Dermis blood vessel endothelial cell (primary cell): ENCODE measurements at places on chromosomes 7 and 10.

- DNase-seq, result no peak
Observed at GRCh38 chr10:117268258-117268657, 27.3 kb downstream of the SLC18A2 start.

- DNase-seq, result no peak
Observed at GRCh38 chr7:37728747-37729146, 45.2 kb downstream of the GPR141 start.

DNA sequence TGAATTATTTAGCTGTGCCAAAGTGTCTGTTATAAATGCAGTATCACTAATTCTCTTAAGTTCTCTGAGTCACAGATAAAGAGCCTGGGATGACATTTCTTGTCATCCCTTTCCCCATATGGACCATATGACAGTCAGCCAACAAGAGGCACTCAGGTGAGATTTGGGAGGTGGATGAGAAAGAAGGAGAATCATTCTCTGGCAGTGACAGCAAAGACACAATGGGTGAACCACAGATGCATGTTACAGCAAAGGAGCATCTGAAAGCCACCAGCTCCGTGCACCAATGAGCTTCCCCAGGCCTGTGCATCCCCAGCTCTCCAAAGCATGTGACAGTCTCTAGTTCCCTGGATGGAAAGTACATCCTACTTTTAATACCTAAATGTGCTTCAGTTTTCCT is 10.8 kb downstream of the GIMAP6 start:
- DNase-seq, result no peak

GRCh38 chr7:23216021-23216420 is 30.6 kb upstream of the GPNMB start:
- DNase-seq, result no peak

DNA sequence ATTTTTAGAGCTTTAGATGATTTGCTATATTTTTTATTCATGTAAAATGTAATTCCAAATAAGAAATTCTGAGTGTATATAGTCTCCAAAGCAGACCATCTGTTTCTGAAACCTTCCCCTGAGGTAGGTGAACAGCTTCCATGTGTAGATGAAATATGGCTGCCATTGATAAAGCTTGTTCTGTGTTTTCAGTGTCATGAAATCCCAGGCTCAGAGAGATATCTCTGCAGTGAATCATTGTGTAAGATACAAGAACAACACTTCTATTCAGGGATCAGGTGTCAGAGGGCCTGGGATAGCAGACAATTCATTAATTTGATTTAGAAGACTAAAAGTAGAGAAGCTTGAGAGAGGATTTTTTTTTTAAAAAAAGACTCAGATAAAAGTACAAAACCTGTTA is 29.1 kb downstream of the ACTA2 start:
- DNase-seq, result no peak

- no peak for DNase-seq
Observed at GRCh38 chr7:66642186-66642585, 13.5 kb downstream of the KCTD7 start.

GRCh38 chr7:114628362-114628761 is 213.7 kb downstream of the FOXP2 start:
- DNase-seq, result no peak

- no peak for DNase-seq
Observed at GRCh38 chr7:70886547-70886946, 245.4 kb upstream of the GALNT17 start.

DNA sequence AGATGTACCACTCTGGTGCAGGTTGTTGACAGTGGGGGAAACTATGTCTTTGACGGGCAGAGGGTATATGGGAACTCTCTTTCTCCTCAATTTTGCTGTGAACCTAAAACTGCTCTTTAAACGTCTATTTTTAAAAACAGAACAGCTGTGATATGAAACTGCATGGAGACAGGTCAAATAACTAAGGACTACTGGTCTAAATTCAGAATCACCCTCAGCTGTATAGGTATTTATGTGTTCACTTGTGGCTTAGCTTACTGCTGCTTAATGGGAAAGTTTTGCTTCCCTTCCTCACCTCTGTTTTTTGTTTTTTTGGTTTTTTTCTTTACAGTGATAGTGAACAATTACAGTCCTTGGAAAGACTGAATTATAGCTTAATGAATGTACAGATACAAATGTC is 86.9 kb upstream of the STRIP2 start:
- no peak for DNase-seq

GRCh38 chr7:80968606-80969005 is 49.8 kb upstream of the SEMA3C start:
- no peak for DNase-seq

DNA sequence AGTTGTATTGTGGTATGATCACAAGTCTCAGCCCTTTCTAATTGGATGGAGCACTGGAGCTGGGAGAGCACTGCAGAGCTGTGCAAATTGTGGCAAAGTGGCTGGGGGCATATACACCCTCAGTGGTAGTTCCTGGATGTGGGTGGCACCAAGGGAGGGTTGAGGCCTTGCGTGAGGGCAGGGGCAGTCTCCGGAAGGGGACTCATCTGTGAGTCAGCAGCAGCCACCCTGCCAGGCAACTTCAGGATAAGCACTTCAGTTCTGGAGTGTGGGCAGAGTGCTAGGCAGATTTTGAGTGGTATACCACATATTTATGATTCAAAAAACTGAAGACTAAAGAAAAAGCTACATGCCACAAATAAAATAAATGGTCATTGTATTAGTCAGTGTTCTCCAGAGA is 210.5 kb downstream of the ETV1 start:
- DNase-seq, result peak; percentile 40

DNA sequence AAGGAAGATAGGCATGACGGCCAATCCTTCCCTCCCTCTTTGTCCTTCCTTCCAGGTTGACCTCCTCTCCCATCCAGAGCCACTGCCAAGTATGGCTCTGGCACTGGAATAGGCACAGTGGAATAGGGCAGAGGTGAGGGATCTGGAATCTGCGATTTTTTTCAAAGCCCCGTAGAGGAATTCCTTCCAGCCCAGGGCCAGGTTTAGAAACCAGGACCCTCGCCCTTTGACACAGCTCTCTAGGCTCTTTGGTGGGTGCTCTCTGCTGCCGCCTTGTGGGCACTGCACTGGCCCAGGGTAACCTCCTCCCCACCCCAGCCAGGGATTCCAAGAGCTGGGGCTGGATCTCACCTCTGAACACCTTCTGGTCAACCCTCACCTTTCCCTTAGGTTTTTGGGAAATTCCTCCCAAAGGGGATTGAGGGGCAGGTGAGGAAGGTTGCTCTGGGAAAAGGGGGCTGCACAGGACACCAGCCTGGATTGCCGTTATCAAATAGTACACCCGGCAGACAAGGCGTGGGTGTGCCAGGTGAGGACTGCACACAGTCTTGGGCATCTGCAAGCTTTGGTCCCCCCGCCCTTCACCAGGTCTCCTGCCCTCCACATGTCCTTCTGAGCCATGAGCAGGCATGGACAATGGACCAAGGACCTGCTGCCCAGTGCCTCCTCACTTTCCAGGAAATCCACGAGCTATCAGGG is 22.8 kb downstream of the C10orf105 start:
- DNase-seq, result peak; percentile 63

- DNase-seq, result peak; percentile 42
Observed at GRCh38 chr10:101444058-101444898, 90.3 kb downstream of the BTRC start.

GRCh38 chr10:20110125-20111100 is 294.2 kb downstream of the PLXDC2 start:
- DNase-seq, result no peak

DNA sequence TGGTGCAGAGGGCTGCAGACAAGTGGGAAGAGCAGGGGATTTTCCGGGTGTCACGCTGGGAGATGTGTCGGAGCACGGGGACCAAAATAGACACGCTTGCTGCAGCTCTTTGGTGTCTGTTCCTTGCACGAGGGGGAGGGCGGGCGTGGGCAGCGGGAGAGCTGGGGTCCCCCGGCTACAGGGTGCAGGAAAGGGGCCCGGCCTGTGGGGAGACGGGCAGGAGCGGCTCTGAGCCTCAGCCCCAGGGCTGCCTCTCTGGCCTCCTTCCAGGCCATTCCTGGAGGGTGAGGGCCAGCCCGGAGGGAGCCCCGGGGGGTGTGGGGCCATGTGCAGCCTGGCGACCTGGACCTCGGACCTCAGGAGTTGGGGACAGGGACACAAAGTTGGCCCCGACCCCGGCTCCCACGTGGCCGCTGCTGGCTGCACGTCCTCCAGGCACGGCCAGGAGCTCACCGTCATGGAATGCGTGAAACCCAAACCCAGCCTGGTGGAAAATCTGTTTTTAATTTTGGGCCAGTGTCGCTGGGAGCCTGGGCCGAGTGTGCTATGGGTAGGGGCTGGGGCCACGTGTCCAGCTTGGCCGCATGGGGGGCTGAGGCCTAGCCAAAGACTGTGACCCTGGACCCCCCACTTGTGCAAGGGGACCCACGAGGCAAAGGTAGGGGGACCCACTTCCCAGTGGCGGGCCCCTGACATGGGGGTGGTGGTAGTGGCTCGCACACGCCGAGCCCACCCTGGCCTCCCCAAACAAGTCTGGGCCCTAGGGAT is 6.6 kb downstream of the TTYH3 start:
- DNase-seq, result no peak

- no peak for DNase-seq
Observed at GRCh38 chr10:73867126-73867807, 7.1 kb downstream of the CAMK2G start.

DNA sequence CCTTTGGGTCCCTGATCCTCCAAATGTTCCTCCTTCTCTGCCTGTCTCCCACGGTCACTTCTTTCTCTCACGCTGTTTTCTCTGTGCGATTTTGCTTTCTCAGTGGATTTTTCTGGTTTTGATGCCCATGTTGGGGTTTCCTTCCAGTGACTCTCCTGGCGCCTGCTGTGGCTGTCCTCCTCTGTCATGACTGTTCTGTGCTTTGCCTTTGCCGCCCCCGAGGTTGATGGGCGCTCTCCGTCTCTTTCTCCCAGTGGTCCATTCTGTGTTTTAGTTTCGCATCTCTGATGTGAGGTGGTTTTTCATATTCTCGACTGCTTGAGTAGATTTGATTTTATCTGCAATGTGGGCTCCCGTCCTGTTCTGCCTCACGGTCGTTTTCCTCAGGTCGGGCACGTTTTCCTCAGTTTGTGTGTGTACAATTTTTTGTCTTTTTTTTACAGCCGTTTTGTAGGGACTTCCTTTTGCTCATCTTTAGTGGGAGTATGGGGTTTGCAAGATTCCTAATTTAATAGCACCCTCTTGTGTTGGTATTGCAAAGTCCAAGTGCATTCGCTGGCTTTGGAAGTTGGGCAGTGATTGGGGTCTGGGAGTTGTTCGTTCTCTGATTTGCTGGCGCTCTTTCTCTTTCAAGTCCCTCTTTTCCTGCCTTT is 100.0 kb downstream of the INPP5A start:
- peak; percentile 77 for DNase-seq

GRCh38 chr10:14185316-14186045 is 145.2 kb downstream of the FRMD4A start:
- DNase-seq, result peak; percentile 72

DNA sequence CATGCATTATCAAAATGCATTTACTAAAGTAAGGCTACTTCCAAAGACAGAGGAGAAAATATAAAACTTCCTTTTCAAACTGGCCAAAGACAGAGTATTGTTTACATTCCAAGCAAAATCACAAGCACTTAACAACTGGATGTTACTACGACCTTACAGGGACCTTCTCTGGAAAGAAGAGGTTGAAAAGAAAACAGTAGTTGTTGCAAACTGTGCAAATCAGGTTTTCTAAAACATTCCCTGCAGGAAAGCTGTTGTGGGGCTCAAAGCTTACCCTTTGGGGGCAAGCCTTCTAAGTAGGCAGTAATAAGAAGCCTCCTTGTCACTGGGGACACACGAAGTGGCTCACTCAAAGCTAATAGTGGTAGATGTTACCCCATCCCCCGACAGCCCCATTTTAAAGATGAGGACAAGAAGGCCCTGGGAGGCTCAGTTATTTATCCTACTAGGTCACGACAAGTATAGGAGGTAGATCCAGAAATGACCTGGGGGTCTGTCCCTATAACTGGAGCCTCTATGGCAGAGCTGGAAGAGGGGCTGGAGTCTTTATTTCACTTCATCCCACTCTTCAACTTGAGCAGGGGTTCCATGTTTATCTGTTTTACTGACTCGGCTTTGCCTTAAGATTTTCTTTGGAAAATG is 46.6 kb downstream of the ATXN7L1 start:
- DNase-seq, result peak; percentile 17

DNA sequence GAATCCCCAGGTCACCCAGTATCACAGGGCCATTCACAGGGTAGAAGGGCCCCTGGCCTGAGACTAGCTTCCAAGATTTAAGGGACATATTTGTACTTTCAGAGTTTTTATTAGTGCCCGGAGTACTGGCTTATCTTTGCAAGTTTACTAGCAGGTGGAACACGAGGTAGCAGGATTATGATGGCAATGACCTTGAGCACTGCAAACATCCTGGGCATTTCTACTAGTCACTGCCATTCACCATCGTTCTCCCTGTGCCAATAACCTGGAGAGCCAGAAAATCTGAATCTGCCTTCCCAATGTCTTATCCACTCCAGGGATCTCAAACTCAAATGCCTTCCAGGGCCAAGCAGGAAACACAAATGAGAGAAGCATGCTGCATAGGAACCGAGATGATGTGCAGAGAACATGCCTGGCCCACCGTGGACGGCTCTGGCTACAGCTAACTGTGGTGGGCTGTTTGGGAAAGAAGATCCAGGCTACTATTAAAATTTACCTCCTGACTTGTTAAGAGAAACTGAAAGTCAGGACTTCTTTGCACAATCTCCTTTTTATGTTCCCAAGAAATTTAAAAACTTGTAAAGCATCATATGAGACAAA is 16.7 kb downstream of the FAM53B start:
- DNase-seq, result no peak

DNA sequence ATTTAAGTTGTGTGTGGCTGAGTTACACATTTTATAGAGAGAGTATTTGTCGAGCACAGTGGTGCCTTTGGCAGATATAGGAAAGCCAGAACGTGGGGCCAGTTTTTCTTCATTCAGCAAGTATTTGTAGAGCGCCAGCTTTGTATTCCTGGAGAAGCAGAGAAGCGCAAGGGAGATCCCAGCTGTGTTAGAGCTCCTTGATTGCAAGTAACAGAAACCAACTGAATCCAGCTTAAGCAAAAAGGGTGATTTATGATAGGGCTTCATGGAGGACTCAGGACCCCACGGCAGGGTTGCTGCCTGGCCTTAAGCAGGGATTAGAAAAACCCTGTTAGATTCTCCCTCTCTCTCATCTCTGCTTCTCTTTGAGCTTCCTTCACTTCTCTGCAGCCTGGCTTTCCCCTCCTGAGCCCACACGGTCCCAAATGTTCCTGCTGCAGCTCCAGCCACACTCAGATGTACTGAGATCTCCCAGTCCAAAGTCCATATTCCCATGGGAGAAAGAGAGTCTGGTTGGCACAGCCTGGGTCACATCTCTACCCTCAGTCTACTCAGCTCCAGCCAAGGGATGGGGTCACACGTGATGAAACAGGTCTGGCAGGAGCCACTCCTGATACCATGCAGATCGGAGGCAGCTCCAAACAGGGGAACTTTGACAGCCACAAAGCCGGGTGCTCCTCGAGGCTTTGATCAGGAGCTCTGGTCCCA is 16.7 kb downstream of the UBTD1 start:
- no peak for DNase-seq
